Suppressor macrophage (primary cell): ENCODE measurements at places on chromosomes 13 and 19.

- DNase-seq = no peak
Observed at GRCh38 chr13:91660076-91660415, 261.6 kb downstream of the GPC5 start.

DNA sequence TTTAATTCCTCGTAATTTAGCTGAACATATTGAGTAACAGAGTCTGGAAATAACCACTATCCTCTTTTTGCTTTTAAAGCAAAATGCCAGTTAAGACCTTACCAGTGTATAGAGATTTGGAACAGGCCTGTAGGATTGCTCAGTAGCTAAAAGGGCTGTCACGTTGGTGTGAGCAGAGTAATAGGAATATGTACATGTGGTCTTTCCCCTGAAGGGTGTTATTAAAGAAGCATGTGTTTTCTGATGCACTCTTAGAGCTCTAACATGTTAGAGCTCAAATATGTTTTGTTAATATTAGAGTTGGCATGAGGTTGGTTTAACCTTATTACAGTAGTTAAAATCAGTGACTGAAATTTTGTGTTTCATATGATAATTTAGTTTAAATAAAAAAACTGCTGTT is 172.9 kb downstream of the PDS5B start:
- DNase-seq = no peak

DNA sequence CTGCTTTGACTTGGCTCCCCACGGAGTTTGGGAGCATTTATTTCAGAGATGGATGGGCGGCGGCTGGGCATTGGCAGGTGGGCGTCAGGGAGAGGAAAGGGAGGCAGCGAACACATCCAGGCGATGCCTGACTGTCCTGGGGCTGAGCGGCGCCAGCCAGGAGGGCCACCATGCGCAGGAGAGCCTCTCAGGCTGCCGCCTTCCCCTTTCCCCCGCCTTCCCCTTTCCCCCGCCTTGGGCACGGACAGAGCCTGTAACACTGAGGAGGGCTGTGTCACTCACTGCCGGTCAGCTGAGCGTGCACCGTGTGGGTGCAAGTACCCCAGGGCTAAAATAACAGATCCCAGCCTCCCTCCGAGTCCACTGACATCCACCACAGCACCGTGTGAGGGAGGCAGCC is 11.4 kb downstream of the MCF2L start:
- DNase-seq = peak; percentile 85

GRCh38 chr19:48364598-48365348 is 606 bp downstream of the SYNGR4 start:
- DNase-seq = no peak

GRCh38 chr19:18193388-18194180 is 566 bp downstream of the MPV17L2 start:
- DNase-seq = no peak

DNA sequence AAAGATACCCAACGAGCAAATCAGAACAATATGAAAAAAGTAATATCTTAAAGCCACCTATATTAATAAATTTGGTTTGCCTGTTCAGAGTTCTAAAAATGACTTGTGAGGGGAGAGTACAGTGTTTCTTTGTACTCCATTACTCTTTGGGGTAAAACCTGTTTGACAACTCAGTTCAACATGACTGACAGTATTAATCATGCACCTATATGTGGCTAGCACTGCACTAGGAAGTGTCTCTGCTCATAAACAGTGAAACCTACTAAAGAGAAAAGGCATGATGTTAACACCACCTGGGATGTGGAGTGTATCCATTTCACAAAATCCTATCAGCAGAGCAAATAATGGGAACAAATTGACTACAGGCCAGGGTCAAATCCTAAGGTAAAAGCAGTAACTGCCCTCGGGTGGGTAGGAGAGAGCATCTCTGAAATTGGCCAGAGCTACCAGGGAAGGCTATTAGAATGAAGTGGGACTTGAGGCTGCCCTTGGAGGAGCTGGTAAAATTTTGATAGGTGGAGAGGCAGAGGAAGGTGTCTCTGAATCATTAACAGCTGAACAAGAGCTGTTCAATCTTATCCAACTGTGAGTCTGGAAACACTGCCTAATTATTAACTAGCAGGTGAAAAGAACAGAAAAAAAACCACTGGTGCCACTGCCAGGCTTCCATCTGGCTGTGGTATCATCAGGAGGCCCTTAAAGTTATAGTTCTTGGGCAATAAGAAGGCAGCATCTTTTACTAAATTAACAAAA is 365.1 kb downstream of the DNAJC15 start:
- no peak for DNase-seq

GRCh38 chr19:39506944-39507714 is 7.8 kb upstream of the SELENOV start:
- peak; percentile 63 for DNase-seq
